CD4-positive, alpha-beta T cell treated with Interleukin-15 for 4 hours (primary cell): ENCODE measurements at places on chromosomes 6 and 20.

- DNase-seq = no peak
Measured at GRCh38 chr6:132286298-132287019, 114.8 kb downstream of the MOXD1 start.

DNA sequence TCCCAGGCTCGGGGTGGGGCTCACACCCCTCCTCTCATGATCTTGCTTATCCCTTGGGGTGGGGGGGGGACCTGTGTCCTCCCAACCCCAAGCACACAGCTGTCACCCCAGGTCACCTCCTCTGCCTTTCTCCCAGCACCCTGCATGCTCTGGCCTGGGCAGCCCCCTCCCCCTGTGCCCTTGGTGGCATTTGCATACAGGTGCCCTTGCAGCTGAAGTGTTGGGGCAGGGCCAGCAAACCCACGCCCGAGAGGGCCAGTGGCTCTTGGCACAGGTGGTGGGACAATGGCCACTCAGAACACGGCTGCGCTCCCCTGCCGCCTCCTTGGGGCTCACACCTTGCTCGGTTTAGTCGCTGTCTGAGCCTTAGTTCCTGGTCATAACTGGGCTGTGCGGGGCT is 11.3 kb upstream of the MYT1 start:
- no peak for DNase-seq

DNA sequence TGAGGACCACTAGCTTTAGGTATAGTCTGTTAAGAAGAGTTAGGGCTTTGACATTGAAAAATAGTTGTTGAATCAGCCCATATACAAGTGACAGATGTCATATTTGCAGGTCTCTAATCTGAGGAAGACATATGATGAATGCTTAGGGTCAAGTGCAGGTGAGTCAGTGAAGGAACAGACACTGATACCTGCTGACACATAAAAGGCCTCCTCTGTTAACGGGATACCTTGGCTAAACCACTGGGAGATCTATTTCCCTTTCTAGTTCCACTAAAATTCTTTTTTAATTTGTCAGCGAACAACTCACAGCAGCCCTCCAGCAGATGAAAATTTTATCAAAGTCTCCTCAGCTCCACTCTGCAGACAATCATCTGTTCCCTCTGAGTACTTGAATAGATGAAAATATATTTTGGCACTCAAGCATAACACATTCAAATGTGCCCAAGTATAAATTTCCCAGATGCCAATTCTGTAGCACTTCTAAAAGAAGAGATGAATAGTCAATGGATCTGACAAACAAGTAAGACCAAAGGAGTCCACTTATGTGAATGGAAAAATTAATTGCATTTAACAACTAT is 154.0 kb downstream of the KIF16B start:
- no peak for DNase-seq

DNA sequence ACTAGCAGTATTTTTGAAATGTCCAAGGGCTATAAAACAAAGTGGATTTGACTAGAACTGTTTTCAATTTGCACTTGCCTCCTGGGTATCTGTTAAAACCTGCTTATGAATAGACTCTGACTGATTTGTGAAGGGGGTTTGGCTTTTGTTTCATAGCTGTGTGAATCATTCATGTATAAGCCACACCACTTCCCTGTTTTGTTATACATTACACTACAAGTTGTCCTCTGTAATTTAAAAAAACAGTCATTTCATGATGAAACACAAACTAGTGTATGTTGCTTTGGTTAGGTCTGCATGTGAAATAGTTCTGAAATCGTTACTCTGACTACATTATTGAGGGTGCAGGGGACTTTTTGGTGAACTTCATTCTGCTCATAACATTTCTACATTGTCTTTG is 121.7 kb downstream of the NKAIN2 start:
- no peak for DNase-seq

- DNase-seq = no peak
Measured at GRCh38 chr6:3755637-3756545, 4.4 kb upstream of the PXDC1 start.

DNA sequence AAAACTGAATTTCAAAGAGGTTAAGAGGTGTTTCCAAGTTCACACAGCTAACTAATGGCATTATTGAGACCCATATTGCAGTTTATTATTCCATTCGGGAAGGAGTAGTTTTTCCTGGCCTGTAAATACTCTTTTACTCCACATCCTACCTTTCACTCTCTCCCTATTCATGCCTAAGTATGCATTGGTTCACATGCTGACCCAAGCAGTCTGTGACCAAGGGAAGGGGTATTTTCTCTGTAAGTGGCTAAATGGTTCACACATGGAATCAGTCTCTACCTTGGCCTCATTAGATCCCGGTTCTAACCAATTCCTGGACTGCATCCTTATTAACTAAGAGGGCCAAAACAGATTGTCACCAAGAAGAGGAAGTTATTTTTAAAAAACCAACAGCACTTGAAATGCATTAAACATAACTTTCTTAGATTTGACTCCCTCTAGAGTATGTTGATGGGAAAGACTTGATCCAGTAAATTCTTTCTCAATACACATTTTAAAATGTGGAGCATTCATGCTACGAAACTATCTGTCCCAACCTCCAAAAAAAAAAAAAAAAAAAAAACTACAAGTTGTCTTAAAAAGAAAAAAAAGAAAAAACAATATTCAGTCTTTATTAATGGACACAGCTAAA is 17.8 kb upstream of the RSPO3 start:
- DNase-seq = no peak

DNA sequence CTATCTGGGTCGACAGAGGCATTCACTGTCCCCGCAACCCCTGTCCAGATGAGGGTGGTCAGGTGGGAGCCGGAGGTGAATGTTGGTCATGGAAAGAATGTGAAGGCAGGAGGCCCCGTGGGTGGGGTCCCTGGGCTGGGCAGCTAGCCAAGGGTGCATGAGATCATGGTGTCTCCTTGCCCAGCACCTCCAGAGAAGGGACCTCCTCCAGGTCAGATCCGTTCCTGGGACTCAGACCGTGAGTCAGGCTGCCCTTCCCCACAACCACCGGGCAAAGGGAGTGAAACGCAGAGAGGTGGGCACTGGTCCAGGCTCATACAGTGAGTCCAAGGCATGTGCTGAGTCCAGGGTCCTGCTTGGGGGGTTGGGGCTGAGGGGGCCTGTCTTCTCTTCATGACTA is 3.5 kb downstream of the FOXS1 start:
- no peak for DNase-seq

- DNase-seq = no peak
Measured at GRCh38 chr20:64058536-64058935, 4.5 kb upstream of the TCEA2 start.

GRCh38 chr6:158499601-158500000 is 60.3 kb upstream of the TMEM181 start:
- DNase-seq = no peak

DNA sequence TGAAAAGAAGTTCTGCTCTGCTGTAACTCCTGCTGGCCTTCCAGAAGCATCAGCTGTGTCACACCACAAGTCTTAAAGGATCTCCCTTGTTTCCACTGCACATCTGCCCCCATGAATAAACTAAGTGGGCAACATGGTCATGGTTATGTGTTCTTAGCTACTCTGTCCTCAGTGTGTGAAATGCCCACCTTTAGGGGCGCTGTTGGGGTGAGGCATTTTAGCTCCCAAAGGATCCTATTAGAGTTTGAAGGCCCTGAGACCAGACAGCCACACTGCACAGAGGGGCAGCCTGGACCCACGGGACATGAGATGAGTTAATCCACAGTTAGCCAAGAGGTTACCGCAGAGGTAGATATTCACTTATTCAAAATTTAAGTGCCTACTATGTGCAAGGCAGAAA is 294.3 kb upstream of the QKI start:
- DNase-seq = no peak

GRCh38 chr20:31710423-31711108 is 12.1 kb downstream of the BCL2L1 start:
- DNase-seq = no peak

GRCh38 chr6:43399932-43400487 is 27.3 kb upstream of the ABCC10 start:
- no peak for DNase-seq

DNA sequence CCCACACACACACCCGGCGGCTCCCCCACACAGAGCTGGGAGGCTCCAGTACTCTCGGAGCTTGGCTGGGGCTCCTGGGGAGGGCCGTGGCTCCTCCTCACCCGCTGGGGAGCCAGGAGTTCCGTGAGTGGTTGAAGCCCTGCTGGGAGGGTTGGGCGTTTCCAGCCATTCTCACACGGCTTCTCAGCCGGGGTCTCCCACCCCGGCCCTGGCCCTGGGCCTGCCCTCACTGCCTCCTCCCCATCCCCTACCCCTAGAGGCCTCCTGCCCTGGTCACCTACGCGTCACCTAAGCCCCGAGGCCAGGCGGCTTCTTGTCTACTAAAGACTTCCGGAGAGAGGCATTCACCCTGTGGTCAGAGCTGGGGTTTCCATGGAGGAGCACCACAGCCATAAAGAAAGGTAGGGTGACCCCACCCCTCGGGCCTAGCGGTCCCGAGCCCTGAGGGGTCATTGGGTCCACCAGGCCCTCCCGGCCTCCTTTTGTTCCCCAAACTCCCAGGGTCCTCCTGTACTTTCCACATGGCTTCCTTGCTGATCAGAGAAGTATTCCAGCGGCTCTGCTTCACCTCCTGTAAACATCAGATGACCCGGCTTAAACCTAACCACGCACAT is 99.3 kb downstream of the TTLL2 start:
- no peak for DNase-seq

DNA sequence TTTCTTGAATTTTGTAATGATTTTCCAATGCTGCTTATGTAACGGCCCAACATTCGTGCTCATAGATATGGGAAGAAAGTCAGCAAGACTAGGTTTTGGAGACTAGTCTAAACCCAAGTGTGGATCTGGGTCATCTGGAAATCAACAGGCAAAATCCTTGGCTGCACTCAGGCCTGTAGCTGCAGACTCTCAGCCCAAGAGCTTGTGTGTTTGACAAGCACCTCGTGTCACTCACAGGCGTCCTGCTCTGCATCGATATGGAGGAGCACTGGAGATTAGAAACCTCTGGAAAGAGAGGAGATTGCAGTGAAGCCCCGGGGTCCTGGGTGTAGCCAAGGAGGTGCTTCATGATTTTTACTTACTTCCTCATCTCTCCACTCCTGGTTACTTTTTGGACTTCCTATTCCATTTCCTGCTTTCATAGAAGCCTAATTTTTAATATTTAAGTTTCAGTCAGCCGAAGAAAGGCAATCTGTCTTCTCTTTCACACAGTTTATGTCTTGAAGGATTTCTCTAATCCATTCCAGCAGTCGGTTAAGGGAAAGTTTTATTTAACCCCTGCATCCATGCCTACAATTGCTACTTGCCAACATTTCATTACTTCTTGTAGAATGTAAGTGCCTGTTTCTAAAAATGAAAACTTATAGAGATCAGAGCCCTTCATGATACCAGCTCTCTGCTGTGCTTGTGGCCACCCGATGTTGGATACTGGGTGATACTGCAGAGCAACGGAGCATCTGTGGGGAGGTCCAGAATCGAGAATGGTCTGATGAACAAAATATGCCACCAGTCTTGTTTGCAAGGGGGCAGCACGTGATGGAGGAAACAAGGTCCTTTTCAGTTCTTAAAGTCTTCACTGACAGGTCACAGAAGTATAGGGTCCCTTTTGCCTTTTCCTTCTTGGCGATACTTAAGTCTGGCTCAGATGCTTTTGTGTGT is 296.3 kb downstream of the QKI start:
- no peak for DNase-seq

DNA sequence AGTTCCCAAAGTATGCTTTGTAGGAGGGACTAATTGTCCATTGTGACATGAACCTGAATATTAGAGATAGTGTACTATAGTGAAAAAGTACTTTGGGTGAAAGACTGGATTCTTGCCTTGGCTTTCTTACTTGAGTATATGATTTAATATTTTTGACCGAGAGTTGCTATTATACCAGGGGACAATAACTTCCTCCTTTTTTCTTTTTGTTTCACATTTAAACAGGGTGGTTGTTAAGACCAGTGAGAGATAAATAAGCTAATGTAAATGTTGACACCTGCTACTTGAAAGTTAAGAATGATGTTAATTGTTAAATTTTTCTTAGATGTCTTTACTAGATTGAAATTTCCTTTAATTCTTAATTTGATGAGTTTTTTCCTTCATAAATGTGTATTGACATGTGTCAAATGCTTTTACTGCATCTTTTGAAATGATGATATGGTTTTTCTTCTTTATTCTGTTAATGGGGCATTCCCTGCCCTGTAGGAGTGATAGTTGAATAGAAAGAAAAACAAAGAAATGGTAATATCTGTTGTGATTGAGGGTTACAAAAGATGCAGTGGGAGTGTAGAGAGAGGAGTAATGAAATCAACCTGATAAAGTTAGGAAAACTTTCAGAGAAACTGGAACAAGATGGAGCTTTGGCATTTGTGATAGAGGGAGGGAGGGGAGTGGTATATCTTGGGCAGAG is 48.4 kb downstream of the ZFAND3 start:
- no peak for DNase-seq

GRCh38 chr20:23520185-23520584 is 29.3 kb downstream of the CST8 start:
- no peak for DNase-seq

DNA sequence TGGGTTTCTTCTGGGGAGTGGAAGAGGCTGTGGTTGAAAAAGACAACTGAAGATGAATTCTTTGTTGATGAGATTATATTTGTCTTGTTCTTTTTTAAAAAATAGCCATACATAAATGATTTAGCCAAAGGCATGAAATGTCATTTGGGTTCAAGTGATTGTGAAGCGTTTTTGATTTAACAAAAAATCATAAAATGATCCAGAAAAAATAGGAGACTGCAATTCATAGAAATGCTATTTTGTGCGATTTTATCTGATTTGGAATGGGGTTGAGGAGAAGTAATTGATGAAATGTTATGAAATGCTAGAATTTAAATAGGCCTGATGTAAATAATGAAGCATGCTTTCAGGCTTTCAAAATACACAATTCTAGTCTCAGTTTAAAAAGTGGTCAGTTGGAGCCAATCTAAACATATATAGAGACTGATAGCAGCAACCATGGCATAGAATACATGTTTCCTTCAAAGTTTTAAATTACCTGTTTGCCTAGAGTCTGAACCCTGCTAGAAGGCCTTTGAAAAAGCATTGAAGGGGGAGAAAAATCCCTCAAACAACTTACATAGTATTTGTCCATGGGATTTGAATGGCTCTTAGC is 21.8 kb downstream of the PFDN4 start:
- DNase-seq = no peak

DNA sequence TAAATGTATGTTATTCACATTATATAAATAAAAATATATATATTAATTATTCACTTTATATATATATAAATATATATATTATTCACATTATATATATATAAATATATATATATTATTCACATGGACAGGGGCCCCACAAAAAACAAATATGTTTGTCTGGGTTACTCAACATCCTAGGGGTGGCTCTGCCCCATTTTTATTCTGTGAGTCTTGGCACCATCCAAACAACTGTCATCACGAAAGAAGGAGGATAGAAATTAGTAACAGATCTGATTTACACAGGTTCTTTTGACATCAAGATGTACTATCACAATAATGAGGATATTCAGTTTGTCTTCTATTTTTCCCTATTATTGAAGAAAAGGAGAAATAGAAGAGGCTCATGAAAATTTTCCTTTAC is 187.3 kb downstream of the GPX5 start:
- DNase-seq = no peak

GRCh38 chr6:168414336-168415097 is 26.5 kb upstream of the SMOC2 start:
- DNase-seq = no peak

GRCh38 chr6:167408235-167408869 is 83.5 kb downstream of the TTLL2 start:
- DNase-seq = no peak

GRCh38 chr20:62944746-62945145 is 6.8 kb downstream of the GID8 start:
- DNase-seq = no peak
